ENCODE measurements at places on chromosomes 3 and 15.
A peak's percentile ranks its signal among the peaks of the same experiment; 100 is the strongest.

DNA sequence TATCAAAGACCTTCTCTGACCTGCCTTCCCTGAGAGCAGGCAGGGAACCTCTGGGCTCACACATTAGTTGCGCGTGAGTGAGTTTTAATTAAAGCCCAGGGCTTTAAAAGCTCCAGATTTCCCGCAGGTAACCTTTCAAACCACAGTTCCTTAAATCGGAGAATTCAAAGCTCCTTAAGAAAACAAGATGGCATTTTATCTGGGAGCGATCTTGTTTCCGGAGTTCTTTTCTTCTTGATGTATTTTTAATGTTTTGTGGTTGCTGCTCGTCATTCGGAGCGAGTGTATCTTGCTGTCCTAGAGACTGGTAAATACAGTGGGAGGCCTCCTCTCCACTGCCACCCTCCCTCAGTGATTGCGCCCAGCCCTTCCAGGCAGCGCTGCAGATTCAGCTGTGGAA lies 284.3 kb downstream of the CLSTN2 start:
- no peak for DNase-seq

GRCh38 chr3:59695860-59696259 lies 646.0 kb upstream of the CFAP20DC start:
- DNase-seq, result no peak

GRCh38 chr3:142356818-142357217 lies 91.0 kb downstream of the XRN1 start:
- DNase-seq, result no peak

DNA sequence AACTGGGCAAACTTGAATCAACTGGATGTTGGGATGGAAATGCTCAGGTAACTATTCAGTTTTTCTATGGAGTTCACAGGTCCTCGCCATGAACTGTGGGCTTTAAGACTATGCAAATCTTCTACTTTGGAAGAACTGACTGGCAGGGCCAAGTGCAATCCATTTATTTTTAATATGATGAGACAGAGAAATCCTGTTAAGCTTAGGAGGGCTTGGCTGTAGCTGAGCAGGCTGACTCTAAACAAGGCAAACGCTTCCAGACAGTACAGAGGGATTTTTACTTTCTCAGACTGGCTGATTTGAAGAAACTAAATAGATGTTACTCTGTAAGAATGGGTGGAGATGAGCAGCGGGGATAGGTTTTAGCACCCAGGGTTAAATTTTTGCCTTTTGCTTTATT lies 194.2 kb upstream of the ICE2 start:
- no peak for DNase-seq

DNA sequence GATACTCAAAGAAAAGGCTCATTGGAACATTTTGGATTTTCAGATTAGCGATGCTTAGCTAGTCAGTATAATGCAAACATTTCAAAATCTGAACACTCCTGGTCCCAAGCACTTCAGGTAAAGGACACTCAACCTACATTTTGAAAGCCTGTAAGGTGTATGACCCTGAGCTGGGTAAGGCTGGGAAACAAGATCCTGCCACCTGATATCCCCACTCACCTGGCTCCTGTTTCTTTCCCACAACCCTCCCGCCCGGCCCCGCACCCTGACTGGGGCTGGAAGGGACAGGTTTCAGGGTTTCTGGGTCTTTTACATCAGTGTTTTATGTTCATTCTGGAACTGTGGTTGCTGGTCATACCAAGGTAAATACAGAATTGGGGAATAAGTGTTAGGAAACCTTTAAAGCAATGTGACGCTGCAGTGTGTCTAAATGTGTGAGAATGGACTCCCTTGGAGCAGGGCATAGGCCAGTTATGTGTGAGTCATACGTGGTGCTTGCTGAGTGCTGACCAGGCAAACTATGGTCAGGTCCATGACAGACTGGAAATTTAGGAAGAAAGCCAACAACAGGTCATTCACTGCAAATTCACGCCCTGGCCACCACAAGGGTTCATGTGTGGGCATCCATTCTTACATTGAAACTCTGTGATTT lies 22.9 kb downstream of the CTXND1 start:
- DNase-seq, result no peak

GRCh38 chr3:186990878-186991308 lies 60.6 kb downstream of the ST6GAL1 start:
- no peak for DNase-seq

GRCh38 chr3:32437896-32438295 lies 46.2 kb downstream of the CMTM7 start:
- no peak for DNase-seq

DNA sequence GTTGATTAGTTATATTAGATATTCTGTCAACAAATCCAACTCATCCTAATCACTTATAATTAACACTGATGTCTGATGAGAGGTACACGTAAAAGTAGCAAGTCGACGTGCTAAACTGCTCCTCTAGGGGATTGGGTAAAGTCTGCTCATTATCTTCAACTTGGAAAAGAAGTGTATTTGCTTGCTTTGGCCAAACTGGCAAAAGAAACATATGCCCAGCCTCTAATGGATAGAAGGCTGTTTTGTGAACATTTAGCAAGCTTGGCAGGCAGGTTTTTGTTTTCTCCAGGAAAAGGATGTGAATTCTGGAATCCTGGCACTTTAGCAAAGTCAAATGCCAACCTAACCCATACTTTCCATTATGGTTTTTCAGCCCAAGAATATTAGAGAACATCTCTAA lies 264.8 kb downstream of the TBL1XR1 start:
- no peak for DNase-seq

DNA sequence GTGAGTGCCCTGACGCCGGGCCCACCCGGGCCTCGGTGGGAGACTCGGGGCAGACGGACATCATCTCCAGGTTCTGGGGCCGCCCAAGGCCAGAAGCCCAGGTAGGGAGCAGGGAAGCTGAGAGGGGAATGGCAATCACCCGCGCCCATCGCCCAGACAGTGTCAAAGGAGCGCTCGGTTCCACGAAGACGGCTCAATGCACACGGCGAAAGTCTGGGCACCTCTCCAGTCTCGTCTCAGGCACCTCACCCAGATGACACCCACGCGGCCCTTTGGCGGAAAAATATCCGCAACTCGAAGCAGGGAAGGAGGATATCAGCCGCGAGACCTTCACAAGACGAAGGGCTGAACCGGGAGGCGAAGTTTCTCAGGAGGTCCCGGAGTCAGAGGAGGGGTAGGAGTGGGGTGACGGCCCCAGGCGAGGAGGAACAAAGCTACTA lies 916 bp downstream of the IL17RD start:
- no peak for DNase-seq

DNA sequence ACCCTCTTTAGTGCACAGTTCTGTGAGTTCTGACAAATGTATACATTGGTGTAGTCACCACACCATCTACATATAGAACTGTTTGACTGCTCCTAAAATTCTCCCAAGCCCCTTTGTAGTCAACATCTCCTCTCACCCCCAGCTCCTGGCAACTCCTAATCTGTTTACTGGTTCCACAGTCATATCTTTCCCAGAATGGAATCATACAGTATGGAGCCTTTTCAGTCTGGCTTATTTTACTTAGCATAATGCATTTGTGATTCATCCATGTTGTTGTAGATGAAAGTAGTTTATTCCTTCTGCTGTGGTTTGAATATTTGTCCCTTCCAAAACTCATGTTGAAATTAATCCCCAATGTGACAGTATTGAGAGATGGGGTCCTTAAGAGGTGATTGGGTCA lies 41.6 kb upstream of the CCDC174 start:
- DNase-seq, result no peak

DNA sequence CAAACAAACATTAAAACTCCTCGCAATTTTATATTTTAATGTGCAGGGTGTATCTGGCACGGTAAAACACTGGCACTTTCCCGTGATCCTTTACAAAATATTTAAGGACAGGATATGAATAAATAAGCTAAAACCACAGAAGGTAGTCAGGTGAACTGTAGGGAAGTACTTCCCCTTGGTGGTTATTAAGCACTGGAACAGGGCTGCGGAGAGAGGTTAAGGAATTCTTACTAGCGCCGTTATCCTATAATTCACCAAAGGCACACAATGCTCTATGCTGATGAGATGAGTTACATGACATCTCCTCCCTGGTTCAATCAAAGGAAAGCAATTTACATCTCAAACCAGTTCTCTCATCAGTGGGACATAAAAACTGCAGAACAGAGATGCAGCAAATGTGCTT lies 289.8 kb downstream of the ZBTB20 start:
- no peak for DNase-seq

DNA sequence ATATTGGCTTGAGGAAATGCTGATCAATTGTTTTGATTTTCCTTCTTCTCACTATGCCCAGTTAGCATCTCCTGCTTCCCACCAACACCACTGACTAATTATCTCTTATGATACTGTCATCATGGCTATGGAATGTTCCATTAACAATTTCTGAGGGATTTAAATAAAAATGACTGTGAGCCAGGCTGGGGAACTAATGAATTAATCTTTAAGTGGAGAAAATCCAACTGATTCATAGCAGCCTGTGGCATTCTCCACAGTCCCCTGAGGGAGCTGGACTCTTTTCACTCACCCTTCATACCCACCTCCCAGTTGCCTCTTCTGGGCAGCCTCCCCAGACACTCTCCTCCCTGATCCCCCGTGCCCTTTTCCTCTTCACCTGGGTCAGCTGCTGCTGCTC lies 353.6 kb downstream of the CLSTN2 start:
- no peak for DNase-seq

DNA sequence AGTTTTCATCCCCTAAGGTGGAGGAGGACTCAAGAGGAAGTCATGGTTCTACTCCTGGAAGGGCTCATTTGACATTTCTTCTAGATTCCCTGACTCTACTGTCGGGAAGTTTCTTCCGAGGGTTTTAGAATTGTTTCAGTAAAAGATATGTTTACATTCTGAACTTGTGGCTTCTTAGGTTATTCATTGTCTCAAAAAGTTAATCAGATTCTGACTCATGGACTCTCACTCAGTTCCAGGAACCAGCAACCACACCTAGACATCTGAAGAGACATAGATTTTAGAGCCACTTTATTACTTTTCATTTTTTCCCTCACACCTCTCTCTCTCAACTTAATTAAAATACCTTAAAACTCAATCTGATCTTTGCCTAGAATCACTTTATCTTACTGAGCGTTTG lies 862.6 kb downstream of the AGBL1 start:
- no peak for DNase-seq

DNA sequence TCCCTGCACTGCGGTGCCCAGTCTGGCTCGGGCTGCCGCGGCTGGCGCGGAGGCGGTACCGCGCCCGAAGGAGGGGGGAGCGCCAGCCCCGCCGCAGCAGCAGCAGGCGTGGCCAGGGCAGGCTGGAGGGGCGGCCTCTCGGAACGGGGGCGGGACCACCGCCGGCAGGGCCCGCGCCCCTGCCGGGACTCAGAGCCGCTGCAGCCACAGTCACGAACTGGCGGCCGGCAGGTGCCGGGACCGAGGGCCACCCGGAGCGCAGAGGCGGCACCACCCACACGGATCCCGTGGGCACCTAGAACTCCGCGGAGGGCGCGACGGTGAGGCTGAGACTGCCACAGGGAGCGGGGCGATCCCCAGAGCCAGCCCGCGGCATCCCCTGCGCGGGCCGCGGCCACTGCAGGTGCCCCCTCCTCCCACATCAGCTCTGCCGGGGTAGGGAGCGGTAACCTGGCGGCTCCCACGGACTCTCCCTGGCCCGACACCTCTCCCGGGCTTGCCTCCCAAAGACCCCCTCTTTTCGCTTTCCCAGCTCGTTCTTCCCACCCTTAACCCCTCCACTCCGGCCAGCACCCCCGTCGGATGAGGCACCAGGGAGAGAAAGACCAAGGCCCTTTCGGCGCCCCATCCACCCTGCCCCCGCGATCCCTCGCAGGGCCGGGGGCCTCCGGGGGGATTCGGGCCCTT lies at the start of gene VWA5B2:
TSS of gene VWA5B2 (plus strand) at position 192 of the 687 bp plus-strand sequence. CDS start 944 bp downstream, outside the sequence.
- peak; percentile 52 for DNase-seq

GRCh38 chr3:131178710-131179375 lies 152.2 kb downstream of the NEK11 start:
- DNase-seq, result no peak

DNA sequence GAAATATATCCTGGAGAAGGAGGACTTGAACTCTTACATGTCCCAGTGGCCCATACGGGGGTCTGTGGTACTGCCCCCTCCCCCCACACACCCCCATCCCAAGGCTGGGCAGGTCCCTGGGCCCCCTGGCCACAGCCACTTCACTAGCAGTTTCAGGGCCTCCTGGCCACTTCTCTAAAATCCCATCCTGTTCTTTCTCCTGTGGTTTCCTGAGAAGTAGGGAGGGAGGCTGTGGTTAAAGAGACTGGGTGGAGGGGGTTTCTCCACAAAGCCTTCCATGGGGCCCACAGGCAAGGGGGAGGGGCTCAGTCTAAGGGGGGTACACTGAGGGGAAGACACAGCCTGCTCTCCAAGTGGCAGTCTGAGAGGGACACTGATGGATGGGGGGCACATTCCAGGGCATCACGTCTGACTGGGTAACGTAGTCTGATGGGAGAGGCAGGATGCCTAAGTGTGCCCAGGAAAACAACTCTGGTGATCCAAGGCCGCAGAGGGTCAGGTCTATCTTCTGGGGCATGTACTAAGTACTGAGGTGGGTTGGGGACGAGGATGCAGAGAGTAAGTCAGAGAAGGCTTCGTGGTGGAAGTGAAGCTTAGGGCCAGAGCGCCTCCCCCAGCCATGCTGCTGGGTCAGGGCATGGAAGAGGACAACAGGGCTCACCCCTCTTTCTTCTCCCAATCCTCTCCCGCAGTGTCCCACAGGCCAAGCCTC lies 48.0 kb upstream of the C15orf39 start:
- no peak for DNase-seq

- DNase-seq, result no peak
Measured at GRCh38 chr15:39788800-39789565, 6.3 kb upstream of the FSIP1 start.

DNA sequence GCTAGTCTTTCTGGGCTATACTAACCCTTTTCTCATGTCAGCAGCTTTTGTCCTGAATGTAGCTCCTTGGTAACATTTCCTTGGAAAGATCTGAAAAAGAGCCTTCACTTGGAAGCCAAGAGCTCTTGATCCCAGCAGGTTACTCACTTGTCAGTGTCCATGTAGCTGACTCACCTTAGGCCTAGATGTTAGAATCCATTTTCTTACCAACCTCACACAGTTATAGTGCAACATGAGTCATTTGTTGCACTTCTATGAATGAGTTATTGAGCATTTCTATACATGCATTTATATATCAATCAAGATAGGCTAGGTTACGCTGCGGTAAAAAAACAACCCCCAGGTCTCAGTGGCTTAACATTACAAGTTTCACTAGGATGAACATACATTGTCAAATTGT lies 106.8 kb upstream of the SLC7A14 start:
- peak; percentile 25 for DNase-seq

DNA sequence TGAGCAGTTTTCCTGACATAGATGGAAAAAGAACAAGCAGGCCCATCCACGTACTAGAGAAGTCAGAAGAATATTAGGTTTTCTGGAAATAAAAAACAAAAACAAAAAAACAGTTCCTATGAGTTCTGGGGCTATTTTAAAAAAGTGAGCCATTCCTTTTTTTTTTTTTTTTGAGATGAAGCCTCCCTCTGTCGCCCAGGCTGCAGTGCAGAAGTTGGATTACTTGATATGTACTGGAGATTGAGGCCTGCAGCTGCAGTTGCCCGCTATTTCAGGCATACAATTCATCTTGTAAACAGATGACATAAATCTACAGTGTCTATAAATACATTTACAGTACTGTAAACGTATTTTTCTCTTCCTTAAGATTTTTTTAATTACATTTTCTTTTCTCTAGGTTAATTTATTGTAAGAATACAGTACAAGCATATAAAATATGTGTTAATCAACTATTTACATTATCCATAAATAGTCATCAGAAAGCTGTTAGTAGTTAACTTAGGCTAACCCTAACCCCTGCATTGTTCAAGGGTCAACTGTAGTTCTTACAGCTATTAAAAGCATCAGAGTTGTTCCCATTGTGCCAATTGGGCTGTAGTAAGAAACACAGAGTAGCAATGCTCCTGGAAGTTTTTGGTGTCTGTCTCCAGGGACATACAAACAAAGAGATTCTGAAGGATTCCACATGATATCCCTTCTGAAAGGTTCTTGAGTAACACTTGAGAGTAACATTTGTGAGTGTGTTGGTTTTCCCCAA lies 11.2 kb upstream of the ACTL6A start:
- no peak for DNase-seq

Data from activated CD4-positive, alpha-beta T cell treated with anti-CD3 and anti-CD28 coated beads, Interleukin-2, amount 50 U/mL, for 16 hours (primary cell).